ENCODE measurements at places on chromosomes 2 and 18.
A peak's percentile ranks its signal among the peaks of the same experiment; 100 is the strongest.

- DNase-seq: no peak
Observed at GRCh38 chr18:47390410-47391024, 139.1 kb upstream of the SKOR2 start.

DNA sequence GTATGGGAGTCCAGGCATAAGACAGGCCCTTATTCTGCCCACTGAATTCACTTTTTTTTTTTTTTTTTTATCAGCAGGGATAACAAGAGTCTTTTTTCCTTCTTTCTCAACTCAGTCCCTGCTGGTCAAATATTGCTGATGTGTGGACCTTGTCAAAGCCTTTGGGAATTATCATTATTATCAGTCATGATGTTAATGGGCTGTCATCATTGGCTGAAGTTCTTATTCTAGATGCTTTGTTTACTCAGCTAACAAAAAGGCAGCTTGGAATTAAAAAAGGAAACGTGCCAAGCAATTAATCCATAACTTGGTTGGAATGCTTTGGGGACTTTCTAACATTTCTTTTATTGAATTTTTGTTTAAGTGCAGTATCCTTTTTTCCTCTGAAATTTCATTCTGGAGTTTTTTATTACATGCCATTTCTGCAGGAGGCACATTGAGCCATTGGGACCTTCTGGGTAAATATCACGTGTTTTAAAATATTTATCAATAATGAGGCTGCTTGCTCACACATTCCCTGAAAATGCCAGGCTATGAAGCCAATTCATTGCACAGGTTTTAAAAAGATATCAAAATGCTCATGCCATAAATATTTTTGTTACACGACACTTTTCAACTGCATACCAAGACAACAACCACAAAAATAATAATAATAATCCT lies 246.3 kb downstream of the TXNL1 start:
- no peak for DNase-seq

- peak; percentile 8 for DNase-seq
Observed at GRCh38 chr2:168884975-168885374, 5.3 kb downstream of the SPC25 start.

- DNase-seq: no peak
Observed at GRCh38 chr2:227402959-227403358, 15.2 kb upstream of the SCYGR1 start.

DNA sequence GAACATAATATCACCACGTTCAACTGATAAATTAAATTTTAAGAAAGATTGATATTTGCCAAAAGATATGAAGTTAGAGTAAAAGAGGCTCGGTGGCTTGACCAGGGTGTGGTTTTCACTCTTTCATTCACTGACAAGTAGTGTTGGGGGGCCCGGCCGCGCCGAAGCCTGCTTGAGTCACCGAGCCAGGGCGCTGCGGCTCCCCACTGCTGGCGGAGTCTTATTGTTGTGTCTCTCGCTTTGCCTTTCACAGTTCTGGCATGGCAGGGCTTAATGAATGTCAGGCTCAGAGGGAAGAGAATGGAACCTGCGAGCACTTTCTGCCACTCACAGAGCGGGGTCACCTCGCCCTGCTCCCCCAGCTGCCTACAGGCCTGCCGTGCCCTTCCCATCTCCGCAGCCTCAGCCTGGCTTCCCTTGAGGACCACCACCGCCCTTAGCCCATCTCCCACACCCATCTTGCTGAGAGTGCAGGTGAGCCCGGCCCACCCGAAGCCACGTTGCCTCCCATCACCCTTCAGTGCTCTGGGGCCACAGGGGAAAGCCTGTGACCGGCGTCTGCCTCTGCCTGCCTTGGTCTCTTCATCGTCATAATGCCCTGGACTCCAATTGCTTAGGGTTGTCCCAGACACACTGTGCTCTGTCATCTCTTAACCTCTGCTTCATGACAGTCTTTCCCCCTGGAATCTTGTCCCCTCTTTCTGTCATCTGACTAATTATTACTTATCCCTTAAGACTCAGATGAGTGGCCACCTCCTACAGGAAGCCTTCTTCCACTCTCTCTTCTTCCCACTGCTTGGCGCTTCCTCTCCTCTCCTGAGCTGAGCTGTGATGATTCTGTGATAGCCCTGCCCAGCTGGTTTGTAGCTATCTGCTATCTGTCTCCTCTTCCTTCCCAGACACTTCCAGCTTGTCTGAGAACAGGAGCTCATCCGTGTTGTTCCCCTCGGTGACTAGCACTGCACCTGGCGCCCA lies 142.5 kb downstream of the FAM210A start:
- no peak for DNase-seq

DNA sequence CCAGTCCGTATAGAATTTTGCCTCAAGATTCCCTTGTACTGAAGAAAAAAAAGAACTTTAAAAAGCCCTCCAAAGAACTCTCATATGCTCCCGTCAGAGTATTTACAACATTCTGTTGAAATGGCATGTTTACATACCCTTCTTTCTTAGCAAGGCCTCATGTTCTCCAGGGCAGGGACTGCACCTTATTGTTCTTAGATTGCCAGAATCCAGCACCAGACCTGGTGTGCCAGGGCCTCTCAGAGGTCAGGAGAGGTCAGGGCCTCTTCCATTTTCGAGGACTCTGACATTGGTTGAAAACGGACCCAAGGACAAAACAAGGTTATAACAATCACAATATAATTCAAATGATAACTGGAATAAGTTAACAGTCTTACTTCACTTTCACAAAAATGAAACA lies 78.2 kb downstream of the TNP1 start:
- no peak for DNase-seq

- no peak for DNase-seq
Observed at GRCh38 chr2:11562011-11562410, 28.2 kb downstream of the GREB1 start.

DNA sequence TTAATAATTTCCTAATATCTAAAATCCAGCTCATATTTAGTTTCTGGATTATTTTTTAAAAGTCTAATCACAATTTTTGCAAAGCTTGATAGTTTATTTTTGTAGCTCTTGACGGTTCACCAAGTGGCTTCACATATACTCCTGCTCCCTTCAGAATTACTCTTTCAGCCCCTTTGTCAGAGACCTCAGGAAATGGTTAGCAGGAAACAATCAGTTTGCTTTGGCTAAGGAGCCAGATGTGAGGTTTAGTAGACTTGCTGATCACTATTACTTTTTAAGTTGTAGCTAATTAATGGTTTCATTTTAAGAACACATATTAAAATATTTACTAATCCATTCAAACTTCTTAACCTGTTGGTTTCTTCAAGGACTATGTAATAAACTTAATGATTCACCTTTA lies 2.3 kb downstream of the RBBP8 start:
- no peak for DNase-seq

GRCh38 chr2:239601201-239601851 lies 200.5 kb upstream of the HDAC4 start:
- no peak for DNase-seq

DNA sequence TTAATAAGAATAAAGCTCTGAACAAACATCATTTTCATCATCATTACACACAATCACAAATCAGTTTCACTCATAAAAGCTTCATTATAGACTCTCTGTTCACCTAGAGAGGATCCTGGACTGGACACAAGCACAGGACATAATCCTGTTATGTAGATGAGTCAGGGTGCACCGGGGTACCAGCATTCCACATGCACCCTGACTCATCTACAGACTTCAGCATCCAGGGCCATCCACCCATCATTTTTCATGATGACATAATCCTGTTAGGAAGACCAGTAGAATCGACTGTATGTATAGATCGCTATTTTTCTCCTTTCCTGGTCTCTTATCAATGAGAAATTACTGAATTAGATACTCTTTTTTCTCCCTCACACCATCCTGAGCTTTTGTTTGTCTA lies 73.7 kb upstream of the PIK3C3 start:
- no peak for DNase-seq

DNA sequence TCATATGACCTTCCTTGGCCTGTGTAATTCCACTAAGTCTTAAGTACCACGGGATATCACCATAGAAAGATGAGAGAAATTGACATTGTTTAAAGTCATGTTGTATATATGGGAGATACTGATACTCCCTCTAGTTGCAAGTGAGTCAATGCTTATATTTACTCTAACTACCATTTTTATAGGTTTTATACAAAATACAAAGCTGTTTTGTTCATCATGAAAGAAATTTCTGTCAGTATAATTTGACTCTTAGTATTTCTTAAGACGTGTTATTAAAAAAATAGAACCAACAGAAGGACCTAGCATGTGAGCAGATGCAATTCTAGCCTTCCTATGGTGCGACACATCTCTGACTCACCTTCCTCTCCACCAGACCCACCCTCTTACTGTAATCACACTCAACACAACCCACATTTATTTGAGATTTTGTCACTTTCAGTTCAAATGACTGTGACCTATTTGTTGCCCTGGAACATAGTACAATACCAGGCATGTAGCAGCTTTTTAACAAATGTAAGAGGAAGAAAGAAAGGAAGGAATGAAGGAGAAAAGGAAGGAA lies 453.1 kb downstream of the CMPK2 start:
- DNase-seq: no peak

GRCh38 chr2:216752855-216753505 lies 57.6 kb upstream of the IGFBP5 start:
- DNase-seq: no peak

GRCh38 chr2:231084565-231084964 lies 27.9 kb downstream of the PSMD1 start:
- no peak for DNase-seq

DNA sequence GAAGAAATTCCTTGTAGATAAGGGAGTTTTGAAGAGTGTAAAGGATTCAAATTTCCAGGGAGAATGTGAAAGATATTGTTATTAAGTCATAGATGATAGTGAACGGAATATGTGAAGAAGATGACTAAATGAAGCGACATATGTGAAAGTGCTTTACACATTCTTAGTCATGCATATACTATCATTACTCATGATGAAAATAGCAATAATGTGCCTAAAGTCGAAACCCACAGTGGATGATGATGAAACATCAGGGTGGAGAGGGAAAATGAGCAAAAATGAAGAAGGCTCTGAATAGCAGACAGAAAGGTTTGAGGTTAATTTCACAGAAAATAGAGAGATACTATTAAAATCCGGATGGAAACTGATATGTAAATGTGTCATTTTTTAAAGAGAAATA lies 1237.1 kb downstream of the LRP1B start:
- DNase-seq: no peak

DNA sequence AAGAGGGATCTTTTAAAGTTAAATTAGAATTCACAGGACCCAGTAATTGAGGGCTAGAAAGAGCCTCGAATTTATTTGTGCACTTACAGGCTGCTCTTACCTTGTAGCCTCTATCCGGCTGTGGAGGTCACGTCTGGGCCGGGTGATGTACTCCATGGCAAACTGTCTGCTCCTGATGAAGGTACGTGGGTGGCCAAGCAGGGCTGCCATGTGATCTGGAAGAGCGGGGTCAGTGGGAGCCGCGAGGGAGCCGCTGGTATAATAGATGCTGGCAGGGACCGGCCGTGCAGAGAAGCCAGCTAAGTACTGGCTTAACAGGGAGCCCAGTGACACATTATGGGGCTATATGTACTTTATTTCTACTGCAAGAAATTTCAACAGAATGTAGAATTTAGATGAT lies 59.2 kb downstream of the ADI1 start:
- DNase-seq: no peak

DNA sequence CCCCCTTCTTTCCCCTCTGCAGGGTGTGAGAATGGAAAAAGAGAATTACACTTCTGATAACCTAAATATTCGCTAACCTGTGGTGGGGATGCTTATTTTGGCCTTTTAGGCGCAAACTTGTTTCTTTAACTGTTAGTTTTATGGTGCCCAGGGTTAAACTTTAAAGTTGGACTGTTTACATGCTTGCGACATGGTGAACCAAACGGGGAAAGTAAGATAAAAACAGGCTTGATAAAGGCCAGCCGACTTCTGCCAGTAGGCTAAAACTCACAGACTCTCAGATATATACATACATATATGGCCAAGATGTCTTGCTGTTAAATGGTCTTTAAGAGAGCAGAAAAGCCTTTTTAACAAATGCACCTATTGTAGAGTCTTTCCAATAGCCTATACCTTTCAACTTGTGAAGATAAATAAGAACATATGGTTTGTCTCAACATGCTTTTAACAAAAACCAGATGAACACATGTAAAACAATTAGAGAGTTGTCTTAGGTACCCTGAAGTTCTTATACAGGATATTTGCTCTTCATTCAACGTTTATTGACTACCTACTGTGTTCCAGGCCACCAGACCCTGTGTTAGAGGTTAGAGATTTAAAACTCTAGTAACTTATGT lies 29.0 kb downstream of the PRKCE start:
- no peak for DNase-seq

DNA sequence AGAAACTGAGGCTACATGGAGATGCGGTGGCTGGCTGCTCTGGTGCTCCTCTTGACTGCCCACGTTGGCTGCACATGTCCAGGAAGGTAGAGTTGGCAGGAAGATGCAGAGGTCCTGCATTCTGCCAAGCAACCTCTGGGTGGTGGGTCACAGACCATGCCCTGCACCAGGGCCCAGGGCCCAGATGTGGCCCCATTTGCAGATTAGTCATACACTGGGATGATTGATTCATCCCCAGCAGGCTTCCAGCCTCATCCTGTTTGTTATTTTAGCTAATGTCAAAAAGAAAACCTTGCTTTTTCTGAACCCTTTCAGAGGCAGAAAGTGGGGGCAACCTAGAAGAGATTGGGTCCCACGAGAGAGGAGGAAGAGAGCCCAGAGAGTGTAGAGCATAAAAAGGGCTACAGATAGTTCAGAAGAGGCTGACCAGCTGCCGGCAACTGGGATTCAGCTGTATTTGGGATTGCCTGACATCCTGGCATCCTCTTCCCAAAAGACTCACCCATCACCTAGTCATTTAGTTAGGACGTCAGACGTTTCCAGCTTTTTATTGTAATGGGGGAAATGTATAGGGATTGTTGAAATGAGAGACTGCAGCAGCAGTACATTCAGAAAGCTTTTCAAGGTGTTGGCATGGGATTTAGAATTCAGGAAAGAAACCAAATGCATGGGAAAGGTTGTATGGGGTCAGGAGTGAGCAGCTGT lies 101.9 kb downstream of the CTIF start:
- DNase-seq: no peak

DNA sequence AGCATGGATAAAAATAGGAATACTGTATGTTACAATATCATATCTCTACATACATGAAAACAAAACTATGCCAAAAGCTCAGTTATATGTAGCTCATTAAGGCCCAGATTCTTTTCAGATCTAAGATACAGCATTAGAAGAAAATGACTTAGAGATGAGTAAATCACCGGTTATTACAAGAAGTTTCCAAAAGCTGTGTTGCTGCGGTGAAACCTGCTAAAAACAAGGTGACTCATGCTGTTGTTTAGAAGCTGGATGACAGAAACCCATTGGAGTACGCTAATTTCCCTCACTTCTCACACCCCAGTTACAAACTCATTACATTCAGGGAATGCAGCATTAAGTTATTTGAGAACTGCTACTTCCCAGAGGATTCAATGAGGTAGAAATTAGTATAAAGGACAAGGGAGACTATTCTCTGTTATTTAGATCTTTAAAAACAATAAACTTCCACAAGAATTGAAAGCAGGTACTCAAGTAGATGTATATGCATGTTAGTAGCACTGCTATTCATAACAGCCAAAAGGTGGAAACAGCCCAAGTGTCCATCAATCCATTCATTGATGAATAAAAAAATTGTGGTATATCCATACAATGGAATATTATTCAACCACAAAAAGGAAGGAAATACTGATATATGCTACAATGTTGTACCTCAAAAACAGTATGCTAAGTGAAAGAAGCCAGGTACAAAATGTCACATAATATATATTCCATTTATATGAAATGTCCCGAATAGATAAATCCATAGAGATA lies 32.6 kb downstream of the RBKS start:
- DNase-seq: no peak

Data from CMK (cell line).